RWPE1 (cell line): ENCODE measurements at places on chromosomes 11 and 22.

DNA sequence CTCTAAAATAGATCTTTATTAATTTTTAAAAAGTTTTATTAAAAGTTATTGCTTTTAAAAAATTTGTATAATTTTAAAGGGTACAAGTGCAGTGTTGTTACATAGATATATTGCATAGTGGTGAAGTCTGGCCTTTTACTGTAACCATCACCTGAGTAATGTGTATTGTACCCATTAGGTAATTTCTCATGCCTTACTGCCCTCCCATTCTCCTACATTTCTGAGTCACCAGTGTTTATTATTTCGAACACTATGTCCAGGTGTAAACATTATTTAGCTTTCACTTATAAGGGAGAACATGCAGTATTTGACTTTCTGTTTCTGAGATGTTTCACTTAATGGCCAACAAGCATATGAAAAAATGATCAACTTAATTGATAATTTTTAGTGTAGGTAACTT lies 2.3 kb downstream of the OR51G1 start:
- no peak for DNase-seq

GRCh38 chr11:15970506-15971214 lies 385.7 kb downstream of the SOX6 start:
- DNase-seq, result no peak

GRCh38 chr22:17672417-17672991 lies 33.9 kb downstream of the BCL2L13 start:
- DNase-seq, result no peak

DNA sequence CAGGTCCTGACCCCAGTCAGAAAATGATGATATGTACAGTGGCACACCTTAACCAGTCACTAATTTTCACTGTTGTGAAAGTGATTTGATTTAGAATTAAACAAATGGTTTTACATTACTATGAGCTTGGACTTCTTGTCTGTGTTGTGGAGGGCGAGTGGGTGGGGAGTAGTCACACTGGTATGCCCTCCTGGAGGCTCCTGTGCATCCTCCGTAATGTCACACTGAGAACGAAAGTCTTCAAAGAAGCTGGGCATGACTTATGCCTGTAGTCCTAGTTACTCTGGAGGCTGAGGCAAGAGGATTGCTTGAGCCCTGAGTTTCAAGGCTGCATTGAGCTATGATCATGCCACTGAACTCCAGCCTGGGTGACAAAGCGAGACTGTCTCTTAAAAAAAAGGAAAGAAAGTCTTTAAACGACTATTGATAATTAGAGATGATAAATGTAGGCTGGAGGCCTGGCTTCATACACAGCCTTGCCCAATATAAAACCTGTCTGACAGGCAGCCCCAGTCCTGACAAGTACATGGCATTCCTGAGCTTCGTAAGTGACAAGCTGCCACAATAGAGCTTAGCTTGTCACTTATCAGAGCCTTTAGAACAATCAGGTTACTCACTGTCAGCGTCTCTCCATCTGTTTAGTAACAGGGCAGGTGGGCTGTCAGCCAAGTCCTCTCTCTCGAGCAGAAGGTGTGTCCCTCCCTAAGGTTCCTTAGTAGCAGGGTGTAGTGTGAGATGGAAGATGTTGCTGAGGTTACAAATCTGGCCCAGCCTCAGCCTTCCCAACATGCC lies 5.0 kb upstream of the LIMK2 start:
- DNase-seq, result peak; percentile 36
